Mucosa of descending colon (tissue), 3 donors: ENCODE measurements at places on chromosomes 16 and 17. TPM values are rescaled to one million over a fixed set of nuclear protein-coding genes. Genes with fewer than 3 reads are reported as not detected.

- DNase-seq, result peak; percentile 78
Observed at GRCh38 chr16:87945351-87946042, 5.7 kb upstream of the BANP start.

DNA sequence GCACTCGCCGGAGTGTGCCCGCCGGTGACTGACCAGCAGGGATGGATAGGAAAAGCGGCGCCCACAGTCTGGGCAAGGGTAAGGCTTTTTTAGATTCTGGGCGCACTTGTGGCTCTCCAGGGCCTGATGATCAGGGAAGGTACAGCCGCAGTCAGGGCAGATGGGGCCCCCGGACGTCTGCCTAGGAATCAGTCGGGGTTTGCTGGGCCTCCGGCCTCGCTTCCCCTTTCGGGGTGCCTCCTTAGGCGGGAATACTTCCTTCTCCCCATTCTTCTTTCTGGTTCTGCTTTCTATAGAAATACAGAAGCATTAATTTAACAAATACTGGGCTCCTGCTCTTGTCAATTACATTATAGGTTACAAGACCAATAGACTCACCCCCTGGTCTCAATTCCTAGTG, 5.0 kb downstream of the ZNF689 start:
- no peak for DNase-seq

GRCh38 chr16:3235856-3236669, 1.1 kb upstream of the ZNF200 start:
- DNase-seq, result peak; percentile 83

The CCL14 gene
- 7.2 TPM for total RNA-seq

DNA sequence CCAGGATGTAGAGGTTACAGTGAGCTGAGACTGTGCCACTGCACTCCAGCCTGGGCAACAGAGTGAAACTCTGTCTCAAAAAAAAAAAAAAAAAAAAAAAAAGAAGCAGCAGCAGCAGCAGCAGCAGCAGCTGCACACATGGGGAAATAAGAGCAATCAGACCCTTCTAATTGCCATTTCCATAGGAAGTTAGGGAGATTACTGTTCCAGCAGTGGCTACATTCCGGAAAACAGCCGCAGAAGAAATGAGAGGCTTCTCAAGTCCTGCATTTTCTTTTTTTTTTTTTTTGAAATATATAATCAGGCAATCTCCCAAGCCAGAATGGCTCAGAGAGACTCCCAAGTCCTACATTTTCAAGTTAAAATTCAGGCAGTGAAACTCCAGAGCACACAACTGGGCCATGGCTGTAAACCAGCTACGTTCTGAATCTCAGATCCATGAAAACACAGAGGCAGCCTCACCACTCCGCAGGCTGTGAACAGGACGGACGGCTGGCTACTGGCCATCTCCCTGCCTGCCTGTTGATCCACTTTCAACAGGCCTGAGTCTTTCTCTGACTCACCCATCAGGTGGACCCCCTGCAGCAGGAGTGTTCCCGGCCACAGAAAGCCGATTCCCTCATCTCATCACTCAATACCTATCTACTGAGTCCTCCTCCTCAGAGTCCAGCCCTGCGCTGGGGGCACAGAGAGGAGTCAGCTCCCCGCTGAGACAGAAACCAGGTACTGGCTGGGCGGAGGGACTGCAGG, 15.0 kb downstream of the TRPV1 start:
- DNase-seq, result peak; percentile 17

DNA sequence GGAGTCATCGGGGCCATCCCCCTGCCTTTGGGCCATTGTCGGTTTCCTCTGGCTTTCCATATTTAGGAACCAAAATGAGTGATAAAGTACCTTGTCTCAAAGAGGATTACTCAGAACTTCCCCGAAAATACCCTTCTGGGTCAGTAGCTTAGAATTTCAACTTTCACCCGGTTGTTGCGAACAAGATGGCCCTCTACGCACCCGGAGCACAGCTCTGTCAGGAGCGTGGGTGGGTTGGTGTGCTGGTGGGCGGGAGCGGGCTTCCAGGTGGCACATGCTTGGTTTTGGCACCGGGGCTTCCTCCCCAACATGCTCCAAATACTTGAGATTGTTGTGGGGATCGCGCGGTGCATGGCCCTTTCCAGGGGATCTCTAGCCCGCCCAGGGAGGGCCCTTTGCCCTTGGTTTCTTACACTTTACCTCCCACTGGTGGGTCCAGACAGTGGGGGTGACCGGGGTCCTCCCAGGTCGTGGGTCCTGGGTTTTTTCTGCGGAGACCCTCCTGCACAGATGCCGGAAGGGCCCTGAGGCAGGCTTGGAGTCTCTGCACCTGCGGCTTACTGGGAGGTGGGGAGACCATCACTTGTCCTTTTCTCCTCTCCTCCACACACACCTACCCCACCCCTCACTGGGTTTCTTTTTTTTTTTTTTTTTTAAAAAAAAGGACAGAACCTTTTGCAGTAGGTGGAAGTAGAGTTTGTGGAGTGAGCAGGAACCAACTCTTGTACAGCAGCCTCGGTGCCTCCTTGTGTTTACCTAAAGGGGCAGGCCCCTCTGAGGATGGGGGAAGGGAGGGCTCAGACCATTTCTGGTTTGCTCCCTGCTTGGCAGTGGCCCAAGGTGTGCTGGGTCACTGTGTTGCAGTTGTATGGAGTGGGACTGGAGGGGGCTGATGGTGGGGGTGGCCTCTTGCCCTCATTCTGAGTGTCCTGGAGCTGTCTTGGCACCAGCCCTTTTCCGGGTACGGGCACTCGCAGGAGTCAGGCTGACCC, 142.1 kb downstream of the SEC14L1 start:
- DNase-seq, result peak; percentile 77

DNA sequence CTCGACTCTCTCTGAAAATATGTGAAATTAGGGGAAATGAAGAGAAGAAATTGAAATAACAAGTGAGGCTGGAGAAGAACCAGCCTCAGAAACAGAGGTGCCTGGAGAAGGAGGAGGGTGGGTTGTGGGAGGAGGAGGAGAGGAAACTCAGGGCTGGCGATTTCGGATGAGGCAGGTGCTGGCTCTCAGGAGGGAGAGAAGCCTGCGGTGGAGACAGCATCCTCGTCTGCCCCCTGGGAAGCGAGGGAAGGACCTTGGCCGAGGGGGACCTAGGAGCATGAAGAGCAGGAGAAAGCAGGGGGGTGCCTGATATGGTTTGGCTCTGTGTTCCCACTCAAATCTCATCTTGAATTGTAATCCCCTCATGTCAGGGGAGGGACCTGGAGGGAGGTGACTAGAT, 264.7 kb upstream of the TNRC6C start:
- no peak for DNase-seq

The KRTAP2-3 gene
- total RNA-seq, result not detected

DNA sequence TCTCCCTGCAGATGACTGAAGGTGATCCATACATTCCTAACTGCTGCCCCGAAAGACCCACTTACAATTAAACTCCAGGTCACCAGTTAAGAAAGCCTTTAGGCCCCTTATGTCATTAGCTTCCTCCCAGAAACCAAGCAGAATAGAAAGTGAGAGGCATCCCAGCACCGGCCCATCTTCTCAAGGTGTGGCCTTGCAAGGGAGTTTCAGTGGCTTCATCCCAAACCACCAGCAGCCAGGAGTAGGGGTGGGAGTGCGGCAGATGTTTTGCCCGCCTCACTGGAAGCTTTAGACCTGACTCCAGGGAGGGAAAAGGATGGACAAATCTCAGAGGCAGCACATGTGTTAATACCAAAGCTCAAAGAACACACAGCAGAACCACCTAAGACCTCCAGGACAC, 5.1 kb downstream of the ZFHX3 start:
- no peak for DNase-seq

GRCh38 chr16:23914946-23915530, 79.3 kb downstream of the PRKCB start:
- DNase-seq, result no peak

GRCh38 chr17:79808763-79809529, 12.1 kb upstream of the CBX8 start:
- DNase-seq, result no peak

- no peak for DNase-seq
Observed at GRCh38 chr16:51592535-51593300, 441.6 kb upstream of the SALL1 start.

GRCh38 chr17:68592682-68593641, 8.2 kb downstream of the FAM20A start:
- DNase-seq, result no peak

DNA sequence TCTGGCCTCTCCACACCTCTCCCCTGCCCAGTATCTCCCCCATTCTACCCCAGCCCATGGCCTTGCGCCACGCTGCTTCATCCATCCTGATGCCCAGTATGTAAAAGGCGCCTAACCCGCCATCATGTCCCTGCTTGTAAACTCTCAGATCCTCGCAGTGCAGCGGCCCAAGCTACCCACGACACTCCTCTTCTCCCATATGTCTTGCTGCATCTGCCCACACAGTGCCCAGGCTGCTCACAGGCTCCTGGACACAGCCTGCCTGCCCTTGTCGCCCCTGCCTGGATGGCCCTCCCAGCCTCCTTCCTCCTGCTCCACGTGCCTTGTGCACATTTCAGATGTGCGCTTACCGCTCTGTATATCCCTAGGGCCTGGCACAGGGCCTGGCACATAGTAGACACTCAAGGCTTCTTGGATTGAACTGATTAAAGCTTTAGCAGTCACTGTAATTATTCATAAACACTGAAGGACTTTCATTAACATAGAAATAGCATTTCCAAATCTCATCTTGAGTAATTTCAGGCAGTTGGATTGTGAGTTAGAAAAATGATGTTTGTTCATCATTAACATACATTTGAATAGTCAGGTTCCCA, 129.1 kb downstream of the CLEC16A start:
- DNase-seq, result no peak

DNA sequence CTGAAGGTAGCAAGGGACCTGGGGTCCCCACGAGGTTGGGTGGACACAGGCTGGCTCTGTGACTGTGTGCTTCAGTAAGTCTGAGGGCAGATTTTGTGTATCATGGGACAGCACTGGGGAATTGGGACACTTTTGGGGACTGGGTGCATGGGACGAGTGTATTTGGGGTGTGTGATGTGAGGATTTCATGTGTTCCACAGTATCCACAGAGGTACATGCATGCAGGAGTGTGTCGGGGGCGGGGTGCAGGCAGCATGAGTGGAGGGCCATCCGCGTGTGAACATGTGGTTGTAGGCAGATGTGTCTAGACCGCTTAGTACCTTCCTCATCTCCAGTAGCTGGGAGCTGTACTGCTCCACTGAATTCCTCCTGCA, 1.1 kb upstream of the DLX3 start:
- DNase-seq, result no peak

GRCh38 chr17:47999582-47999981, 28.7 kb downstream of the CDK5RAP3 start:
- no peak for DNase-seq

DNA sequence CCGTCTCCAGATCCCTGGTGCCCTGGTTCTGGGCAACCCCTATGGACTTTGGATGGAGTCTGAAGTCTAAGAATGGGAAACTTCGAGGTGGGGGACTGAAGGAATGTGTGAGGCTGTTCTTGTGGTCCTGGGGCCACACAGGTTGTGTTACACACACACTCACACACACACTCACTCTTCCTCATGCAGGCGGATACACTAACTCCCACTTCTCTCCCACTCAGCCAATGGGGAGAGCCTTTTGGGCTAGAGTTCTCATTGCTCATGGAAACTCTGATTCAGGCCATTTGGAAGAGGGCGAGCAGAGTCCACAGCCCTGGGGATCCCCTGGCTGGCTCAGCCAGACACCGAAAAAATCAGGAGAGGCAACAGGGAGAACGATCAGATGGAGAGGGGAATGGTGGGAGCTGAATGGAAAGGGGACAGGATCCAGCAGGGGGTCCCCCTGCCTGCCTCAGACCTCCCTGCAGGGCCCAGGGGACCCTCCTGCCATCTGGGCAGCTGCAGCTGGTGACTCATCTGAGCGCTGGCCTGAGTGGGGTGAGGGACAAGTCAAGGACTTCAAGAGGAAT, 9.1 kb downstream of the IGFBP4 start:
- DNase-seq, result no peak

The VAT1L gene
- 8.7 TPM for total RNA-seq

DNA sequence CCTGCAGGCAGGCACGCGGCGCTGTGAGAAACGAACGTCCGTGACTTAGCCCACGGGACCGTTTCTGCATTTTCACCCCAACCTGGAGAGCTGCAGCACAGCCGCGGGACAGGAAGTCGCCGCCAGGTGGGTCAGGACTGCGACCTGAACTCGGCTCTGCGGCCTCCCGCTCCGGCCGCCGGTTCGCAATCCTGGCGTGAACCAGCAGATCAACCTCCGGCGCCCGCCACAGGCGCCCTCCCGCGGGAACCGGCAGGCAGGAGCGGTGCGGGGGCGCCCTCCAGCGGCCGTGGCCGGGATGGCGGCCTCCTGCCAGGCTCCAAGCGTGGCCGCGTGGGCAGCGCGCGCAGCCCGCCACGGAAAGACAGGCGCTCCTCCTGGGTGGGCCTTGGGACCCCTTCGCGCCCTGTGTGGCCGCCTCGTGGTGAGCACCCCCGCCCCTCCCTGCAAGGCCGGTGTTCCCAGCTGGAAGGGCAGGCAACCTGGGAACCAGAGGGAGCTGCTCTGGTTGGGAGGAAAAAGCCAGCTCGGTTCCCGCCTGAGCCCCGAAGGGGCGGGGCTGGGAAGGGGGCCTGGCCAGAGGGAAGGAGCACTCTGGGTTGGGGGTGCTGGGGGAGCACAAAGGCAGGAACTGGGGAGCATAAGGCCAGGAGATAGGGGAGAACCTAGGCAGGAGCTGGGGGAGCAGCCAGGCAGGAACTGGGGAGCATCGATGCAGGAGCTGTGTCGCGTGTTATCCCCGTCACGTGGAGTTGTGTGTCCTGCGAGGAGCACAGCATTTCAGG, 28.2 kb downstream of the ACTG1 start:
- DNase-seq, result peak; percentile 89

The CD7 gene
- total RNA-seq, result 12.3 TPM

- no peak for DNase-seq
Observed at GRCh38 chr17:56899403-56899802, 14.4 kb downstream of the TRIM25 start.

GRCh38 chr16:85648805-85649204, 35.7 kb downstream of the GSE1 start:
- no peak for DNase-seq

DNA sequence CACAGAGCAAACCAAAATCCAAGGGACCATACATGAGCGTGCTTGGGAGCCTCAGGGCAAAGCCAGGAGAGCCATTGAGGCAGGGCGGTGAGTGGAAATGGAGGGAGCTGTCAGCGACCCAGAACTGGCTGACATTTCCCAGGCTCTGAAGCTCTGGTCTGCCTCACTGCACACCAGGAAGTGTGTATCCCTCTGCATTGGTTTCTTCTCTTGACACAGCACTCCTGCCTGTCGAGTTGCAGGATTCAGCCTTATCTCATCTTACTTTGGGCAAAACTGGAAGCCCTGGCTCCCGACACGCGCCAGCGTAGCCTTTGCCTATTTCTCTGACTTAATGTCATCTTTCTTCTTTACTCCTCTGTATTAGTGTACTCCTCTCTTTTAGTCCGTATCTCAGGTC, 144.7 kb upstream of the HS3ST3A1 start:
- no peak for DNase-seq

- no peak for DNase-seq
Observed at GRCh38 chr17:48623583-48623982, 2.6 kb downstream of the HOXB9 start.

- DNase-seq, result no peak
Observed at GRCh38 chr16:2715966-2716885, 3.8 kb downstream of the PRSS27 start.

DNA sequence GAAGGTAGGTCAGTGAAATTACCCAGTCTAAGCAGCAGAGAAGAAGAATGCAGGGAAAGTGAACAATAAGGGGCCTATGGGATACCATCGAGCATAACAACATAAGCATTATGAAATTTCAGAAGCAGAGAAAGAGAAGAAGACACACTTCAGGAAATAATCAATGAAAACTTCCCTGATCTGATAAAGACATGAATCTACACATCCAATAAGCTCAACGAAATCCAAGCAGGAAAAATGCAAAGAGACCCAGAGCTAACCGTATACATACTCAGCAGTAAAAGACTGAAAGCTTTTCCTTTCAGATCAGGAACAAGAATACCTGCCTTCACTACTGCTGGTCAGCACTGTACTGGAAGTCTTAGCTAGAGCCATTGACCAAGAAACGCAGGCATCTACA, 38.6 kb downstream of the WDR45B start:
- DNase-seq, result no peak
